Colonic mucosa (tissue), 4 donors: ENCODE measurements at places on chromosomes 11 and 22.

DNA sequence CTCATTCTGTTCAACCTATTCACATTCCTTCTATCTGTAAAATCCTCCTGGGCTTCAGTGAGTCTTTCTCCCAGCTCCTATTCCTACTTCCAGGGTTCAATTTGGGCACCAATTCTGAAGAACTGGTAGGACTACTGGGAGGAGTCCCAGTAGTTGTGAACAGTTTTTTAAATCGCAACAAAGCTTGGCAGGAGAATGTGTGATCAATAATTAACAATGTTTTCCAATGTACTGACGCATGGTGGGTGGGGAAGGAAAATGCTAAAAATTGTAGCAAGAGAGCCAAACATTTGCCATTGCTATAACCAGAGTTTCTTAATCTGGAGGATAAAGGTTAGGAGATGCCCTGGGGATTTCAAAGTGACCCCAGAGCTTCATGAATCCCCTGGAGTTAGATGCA lies 27.3 kb upstream of the PRSS23 start:
- DNase-seq: no peak

DNA sequence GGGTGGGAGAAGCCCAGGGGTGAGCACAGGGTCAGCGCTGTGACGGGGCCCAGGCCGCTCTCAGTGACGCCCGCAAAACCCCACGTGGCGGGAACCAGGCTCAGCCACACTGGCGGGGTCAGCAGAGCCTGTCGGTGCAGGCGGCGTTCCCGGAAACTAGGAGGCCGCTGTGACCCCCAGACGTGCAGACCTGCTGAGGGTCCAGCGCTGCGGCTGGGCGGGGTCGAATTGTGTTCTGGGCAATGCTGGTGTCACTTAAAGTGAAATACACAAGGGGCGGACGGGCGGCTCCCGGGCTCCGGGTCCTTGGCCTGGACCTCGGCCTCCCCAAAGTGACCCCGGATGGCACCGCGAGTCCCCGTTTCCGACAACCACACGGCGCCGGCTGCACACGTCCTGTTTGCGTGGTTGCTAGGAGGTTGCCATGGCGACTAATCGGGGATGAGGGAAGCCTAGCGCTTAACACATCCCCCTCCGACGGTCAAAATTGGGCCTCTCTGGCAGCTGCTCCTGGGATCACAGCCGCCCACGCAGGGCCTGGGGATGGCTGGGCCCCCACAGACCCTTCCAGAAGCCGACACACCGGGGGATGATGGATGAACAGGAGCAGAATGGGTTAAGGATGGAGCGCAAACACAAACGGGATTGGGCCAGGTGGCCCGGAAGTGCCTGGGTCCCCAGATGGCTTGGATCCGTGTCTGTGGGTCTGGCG lies 81.7 kb upstream of the PRR5 start:
- DNase-seq: peak; percentile 50

GRCh38 chr11:102279641-102280170 lies 37.6 kb upstream of the BIRC3 start:
- peak; percentile 72 for DNase-seq

DNA sequence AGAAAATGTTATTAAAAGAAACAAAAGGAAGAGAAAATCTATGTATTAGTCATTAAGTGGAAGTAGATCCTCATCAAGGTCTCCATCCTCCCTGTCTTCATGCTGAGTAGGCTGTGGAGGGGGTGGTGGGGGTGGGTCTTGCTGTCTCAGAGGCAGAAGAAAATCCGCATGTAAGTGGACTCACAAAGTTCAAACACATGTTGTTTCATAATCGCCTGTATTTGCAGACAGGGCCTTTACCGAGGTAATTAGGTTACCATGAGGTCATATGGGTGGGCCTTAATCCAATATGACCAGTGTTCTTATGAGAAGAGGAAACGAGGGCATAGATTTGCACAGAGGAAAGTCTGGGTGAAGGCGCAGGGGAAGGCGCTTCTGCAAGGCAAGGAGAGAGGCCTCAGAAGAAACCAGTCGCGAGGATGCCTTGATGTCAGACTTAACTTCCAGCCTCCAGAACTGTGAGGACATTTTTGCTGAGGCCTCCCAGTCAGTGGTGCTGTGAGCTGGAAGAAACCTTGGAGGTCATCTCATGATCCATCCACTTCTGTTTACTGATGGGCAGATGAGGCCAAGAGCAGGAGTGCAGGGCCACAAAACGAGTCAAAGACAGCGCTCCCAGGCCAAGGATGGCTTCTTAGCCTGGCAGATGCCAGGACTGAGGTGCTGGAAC lies 49.3 kb upstream of the THY1 start:
- no peak for DNase-seq

DNA sequence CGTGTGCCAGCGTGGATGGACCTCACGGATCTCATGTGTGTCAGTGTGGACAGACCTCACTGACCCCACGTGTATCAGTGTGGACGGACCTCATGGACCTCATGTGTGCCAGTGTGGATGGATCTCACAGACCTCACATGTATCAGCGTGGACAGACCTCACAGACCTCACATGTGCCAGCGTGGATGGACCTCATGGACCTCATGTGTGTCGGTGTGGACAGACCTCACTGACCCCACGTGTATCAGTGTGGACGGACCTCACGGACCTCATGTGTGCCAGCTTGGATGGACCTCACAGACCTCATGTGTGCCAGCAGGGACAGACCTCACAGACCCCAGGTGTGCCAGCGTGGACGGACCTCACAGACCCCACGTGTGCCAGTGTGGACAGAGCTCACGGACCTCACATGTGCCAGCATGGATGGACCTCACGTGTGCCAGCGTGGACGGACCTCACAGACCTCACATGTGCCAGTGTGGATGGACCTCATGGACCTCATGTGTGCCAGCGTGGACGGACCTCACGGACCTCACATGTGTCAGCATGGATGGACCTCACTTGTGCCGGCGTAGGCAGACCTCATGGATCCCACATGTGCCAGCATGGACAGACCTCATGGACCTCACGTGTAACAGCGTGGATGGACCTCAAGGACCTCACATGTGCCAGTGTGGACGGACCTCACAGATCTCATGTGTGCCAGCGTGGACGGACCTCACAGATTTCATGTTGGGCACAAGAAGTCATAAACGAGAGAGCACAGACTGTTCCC lies 18.2 kb downstream of the TTLL8 start:
- DNase-seq: no peak

- no peak for DNase-seq
Observed at GRCh38 chr11:64436000-64436399, 77.0 kb downstream of the RPS6KA4 start.

DNA sequence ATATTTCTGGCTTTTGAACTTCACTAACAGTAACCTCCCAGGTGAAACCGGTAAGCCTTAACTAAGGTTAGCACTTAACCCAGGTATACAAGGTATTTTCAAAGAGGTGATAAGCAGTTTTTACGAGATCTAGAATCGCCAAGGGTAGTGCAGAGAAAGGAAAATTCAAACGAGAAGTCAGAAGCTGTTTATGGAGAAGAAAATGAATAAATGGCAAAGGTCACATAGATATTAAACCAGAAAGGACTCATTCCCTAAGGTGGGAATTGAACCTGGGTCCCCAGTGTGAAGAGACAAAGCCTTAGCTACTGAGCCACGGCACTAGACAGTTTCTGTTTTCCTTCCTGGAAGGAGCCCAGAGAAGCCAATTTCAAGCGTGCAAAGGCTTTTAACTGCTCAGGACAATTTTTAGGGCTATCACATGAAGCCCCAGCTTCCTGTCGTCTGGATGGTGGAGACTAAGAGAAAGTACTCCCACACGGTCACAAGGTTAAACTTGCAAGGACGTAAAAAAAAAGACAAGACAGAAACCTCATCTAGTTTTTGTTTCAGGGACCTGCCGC lies 5.7 kb upstream of the C1QTNF6 start:
- DNase-seq: peak; percentile 75
